Astrocyte (in vitro differentiated cells and primary cell): ENCODE measurements at places on chromosomes 2 and 18.

DNA sequence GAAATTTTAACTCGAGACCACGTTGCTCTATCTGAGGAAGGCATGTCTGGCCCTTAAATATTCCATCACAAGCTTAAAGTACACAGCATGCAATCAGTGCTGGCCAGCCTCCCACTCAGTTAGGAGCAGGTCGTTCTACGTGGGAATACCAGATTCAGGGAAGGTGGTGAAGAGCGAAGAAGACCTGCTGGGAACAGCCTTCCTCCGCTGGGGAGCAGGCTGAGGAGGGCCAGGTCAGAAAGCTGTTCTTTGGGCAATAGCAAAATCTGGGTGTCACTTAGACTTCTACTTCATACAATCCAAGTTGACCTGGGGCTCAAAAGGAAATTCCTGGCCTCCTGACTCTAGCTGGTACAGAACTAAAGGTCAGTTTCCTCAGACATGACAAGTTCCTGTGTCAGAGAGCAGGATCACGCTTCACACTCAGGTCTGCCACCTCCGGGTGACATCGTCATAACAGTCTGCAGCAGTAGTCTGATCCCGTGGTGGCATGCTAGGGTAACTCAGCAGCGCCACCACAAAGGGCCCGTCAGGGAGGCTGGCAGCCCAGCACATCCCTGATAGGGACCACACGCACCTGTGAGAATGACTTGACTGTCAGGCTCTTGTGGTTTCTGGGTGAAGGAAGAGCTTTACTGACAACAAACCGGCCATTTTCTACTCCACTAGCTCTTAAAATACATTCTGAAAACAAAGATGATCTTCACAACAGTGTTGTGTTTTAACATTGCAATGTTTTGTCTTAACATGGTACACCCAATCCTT is 35.2 kb upstream of the NAPG start:
- no peak for DNase-seq

- DNase-seq: no peak
Measured at GRCh38 chr2:157764386-157764785, 111.7 kb downstream of the ACVR1 start.

GRCh38 chr2:151106805-151107506 is 154.7 kb downstream of the RBM43 start:
- peak; percentile 4 for DNase-seq

- DNase-seq: no peak
Measured at GRCh38 chr2:70648961-70649360, 95.3 kb upstream of the TGFA start.

DNA sequence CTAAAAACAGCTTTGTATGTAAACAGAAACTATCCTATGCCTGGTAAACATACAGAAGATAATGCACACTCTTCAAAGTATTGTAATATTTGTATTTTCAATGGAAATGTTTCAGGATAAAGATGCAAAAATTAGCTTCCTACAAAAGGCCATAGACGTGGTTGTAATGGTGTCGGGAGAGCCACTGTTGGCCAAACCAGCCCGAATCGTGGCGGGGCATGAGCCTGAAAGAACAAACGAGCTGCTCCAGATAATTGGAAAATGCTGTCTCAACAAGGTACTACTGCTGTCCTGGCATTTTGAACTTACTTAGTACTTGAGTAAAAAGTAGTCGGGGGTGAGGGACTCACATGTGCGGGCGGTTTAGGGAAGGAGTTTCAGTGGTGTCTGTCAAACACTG is 5.4 kb downstream of the TRAF3IP1 start:
- no peak for DNase-seq

- DNase-seq: no peak
Measured at GRCh38 chr2:2333076-2333475, 2.0 kb upstream of the MYT1L start.

GRCh38 chr18:29378651-29379136 is 1201.8 kb upstream of the CDH2 start:
- peak; percentile 14 for DNase-seq

DNA sequence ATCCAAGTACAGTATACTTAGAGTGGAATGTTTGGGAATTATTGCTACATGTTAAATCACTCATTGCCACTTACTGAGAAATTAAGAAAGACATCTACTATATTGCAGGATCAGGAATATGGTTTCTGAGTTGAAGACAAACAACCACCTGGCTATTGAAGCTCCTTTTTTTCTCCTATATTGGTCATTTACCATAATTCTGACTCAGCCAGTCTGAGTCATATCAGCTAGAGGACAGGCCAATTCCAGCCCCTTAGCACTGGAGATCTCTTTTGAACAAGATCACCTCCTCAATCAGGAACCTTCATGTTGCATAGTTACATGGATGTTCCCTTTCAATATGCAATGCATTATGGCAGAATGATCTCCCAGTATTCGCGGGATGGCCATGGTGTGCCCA is 42.7 kb upstream of the CDH19 start:
- peak; percentile 45 for DNase-seq

DNA sequence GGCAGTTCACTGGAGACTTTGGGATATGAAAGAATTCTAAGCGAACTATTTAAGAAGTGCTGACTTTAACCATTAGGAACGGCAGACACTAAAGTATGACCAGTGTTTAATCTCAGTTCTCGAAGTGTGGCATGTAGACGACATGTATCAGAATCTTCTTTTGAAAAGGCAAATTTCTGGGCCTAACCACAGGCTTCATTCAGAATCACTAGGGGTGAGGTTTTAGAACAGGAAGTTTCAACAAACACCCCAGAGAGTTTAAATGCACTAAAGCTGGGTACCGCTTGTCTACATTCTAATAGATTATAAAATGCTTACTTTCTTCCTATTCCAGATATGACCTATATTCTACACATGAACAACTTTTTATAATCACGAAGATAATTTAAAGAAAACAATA is 180.3 kb downstream of the ANKRD44 start:
- DNase-seq: no peak

DNA sequence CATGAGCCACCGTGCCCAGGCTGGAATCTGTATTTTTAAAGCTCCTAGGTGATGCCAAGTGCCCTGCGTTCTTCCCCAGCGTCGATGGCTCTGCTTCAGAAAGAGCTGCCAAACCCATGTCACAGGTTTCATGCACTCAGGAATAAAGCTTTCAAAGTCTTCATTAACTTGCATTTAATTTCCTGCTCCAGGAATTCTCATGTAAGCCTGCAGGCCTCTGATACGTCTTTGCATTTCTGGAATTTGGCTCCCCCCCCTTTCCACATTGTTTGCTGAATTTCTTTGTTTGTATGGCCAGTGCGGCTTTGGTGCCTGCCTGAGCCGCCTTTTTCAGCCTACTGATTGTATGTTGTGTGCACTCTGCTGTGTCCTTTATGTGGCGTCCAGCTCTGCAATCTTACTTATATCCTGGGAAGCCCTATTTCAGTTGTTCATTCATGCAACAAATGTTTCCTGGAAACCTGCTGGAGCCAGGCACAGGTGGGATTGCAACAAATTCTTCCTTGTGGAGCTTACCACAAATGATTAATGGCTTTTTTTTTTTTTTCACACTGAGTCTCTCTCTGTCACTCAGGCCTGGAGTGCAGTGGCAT is 17.9 kb upstream of the OTOF start:
- peak; percentile 29 for DNase-seq

- DNase-seq: no peak
Measured at GRCh38 chr2:29041161-29041660, 33.1 kb downstream of the PCARE start.

DNA sequence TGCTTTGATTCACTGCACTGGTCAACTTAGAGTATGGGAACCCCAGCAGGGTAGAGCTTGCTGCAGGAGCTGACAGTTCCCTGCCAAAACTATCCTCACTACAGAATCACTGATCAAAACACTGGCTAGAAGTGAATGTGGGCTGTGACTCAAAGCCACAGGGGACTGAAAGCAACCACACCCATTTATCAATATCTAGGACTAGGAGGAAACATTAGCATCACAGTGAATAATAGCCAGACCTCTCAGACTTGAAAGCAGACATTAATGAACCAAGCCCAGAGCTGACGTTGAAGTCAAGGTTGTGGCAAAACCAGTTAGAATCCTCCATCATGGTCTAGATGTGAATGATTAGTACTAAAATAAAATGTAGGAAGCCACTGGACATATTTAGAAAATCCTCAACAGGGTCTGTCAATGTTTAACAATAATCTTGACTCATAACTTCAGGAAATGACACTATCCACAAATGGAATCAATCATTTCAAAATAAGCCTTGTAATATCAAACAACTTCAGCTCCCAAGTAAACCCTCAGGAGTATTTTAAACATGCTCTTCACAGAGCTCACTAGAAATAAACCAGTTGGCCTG is 131.4 kb downstream of the CDH20 start:
- DNase-seq: peak; percentile 42

DNA sequence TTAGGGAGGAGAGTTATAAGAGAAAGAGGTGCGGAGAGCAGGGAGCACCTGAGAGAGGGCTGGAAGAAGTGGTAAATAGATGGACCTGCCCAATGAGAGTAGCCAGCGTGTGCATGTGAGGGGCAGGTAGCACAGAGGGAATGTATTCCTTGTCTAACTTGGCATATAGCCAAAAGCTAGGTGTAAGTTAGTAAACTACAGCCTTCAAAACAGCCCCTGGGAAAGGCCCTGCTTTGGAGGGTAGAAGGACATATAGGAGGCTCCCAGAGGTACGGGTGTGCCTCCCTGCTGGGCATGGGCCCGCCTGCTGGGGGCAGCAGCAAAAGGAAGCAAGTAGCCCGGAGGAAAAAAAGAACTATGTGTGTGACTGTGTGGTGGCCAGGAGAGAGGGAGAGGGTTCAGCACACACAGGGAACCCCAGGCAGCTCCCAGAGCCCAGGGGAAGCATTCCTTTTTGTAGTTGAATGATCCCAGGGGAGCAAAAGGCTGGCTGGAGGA is 48.0 kb downstream of the TCF7L1 start:
- DNase-seq: no peak

- DNase-seq: no peak
Measured at GRCh38 chr18:9340472-9340871, 5.9 kb downstream of the TWSG1 start.

DNA sequence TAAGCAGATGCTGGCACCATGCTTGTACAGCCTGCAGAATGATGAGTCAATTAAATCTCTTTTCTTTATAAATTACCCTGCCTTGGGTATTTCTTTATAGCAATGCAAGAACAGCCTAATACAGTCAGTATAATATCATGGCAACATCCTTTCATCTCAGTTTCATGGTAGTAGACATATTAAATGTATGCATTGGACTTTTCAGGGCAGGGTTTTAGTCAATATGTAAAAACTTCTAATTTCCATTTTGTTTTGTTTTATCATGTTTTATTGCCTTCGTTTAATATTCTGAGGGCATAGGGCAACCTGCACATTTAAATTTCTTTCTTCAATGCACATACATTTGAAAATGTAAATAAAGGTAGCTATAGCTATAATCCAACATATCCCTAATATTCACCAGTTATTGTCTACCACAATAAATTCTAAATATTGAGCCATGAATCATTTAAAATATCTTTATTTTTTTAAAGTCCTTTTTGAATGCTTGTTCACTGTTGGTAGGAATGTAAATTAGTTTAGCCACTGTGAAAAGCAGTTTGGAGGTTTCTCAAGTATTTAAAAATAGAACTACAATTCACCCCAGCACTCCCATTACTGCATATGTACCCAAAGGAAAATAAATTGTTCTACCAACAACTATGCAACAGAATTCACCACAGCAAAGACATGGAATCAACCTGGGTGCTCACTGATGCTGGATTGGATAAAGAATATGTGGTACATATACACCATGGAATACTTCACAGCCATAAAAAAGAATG is 41.8 kb upstream of the GRB14 start:
- DNase-seq: peak; percentile 23

DNA sequence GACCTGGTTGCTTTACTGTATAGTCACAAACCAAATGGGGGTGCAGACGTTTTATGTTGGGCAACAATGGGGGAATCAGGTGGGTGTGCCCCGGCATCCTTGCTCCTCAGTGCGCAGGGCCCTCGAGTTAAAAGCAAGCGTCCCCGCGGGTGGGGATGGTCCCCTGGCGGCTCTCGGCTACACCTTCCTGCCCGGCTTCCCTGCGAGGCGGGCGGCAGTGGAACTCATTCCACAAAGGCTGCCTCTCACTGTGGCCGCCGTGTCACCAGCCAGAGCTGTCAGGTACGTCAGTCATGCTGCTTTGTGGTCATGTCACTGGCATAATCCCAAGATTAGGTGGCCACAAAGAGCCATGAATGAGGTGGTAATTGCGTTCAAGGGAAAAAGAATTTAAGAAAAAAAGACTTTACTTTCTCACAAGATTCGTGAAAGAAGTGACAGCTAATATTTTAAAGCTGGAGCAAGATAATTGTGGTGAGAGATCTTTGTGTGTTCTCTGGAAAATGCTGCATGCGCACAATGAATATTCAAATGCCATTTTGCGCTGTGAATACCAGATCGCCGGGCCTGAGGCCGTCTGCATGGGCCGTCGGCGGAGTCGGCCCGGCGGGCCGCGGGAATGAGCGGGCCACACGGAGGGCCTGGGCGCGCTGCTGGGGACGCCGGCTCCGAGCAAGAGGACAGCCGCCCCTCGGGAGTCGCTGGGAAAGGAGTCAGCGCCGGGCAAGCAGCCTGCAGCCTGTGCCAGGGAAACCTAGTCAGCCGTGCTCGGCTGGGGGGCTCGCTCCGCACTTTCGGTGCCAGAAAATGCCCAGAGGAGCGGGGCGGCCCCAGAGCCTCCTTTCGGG is 82.3 kb upstream of the LDLRAD4 start:
- DNase-seq: peak; percentile 31

GRCh38 chr18:32346671-32347070 is 124.0 kb downstream of the GAREM1 start:
- no peak for DNase-seq

DNA sequence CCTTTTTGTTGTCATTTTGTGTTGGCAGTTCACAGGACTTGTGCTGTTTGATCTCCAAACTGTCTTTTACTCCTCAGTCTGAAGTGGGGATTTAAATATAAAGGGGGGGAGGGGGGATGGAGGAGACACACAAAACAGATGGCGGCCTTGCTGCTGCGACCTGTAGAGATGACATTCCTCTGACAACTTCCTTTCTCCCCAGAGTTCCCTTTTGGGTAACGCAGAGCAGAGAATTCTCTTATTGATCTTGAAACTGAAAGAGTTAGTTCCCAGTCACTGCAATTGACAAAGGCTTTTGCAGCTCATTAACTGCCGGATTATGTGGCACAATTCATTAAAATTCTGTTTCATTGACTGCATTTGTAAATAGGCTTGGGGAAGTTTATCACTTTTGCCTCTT is 279.3 kb downstream of the TSN start:
- no peak for DNase-seq

GRCh38 chr18:67973916-67974315 is 457.4 kb upstream of the DSEL start:
- DNase-seq: no peak

- peak; percentile 3 for DNase-seq
Measured at GRCh38 chr2:7744827-7745226, 827.6 kb downstream of the RNF144A start.

- no peak for DNase-seq
Measured at GRCh38 chr2:71876542-71877451, 270.9 kb downstream of the CYP26B1 start.

GRCh38 chr2:145511946-145512345 is 992.0 kb upstream of the ZEB2 start:
- no peak for DNase-seq

DNA sequence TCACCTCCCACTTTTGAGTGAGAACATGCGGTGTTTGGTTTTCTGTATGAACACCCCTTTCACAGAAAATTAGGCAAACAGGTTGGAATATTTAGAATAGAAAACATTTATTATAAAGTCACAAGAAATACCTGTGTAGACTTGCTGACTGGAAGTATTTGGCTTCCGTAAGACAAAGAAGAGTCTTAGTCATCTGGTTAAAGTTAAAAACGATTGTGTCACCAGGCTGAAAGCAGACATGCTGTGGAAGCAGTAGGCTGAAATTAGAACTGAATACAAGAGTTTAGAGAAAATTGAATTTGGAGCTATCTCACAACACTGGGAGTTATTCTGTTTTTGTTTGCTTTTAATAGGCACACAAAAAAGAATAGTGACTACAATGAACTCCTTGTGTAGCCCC is 16.2 kb upstream of the CLASP1 start:
- no peak for DNase-seq
